ENCODE measurements at places on chromosomes 12 and 14.

GRCh38 chr14:21913759-21914158 is 240.1 kb upstream of the OR4E1 start:
- ATAC-seq, result peak; percentile 91

DNA sequence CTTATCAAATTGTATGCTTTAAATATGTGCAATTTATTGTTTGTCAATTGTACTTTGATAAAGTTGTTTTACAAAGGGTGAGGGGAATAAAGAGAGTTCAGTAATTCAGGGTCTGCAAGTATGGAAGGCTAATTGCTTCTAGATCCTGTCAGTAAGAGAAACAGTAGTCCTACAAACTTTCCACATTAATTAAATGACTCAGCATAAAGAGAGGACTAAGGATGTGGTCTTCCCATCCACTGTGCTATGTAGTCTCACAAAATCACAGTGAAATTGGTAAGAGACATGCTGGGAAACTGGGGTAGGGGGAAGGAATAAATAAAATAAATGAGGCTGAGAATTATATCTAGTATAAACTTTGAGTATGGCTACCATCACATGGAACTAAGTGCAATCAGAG is 130.2 kb upstream of the PKP2 start:
- ATAC-seq, result no peak

DNA sequence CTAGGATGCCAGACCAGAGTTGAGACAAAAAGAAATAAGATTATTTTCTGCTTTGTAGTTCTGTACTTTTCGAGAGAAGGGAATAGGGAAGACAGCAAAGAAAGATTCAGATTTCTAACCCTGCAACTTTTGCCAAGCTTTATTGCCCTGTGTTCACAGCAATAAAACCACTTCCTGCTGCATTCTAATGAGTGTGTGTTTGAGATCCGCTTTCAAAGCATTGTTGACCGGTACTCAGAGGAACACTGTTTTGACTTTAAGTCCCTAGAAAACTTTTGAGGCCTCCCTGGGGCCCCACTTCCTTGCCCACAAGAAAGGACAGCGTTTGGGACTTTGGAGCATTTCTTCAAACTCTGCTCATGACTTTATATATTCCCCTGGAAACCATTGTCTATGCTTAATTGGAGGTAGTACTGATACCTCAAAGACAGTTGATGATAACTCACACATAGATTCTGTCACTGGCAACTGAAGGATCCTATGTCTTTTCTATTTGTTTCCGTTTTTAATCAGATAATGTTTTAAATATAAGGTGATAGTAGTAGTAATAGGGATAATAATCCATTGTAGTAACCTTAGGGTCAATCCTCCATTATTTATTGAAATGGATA is 1.3 kb downstream of the RNASE6 start:
- ATAC-seq, result no peak

DNA sequence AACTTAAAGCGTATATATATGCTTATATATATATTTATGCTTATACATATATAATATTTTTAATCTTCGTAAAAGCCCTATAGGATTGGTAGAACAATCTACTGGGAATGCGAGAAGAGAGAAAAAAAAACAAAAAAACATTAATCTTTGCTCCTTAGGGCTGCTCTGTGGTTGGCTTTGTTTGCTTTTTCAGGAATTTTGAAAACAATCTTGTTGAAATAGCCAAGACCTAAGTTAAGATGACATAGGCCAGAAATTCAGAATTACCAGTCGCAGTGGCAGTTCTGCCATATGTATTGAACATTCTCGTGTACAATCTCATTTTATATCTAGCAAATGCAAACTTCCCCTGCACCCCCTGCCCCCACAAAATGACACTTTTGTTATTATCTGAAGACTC is 699 bp downstream of the KLRF2 start:
- ATAC-seq, result no peak

DNA sequence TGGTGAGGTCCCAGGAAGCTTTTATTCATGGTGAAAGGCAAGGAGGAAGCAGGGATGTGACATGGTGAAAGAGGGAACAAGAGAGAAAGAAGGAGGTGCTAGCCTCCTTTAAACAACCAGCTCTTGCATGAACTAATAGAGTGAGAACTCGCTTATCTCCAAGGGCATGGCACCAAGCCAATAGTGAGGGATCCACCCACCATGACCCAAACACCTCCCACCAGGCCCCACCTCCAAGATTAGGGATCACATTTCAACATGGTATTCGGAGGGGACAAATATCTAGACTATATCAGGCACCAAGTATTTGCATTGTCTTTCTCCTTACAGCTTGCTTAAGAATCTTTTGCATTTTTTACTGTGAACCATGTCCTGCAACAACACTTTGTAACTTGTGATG is 91.9 kb upstream of the DHRS4 start:
- no peak for ATAC-seq

DNA sequence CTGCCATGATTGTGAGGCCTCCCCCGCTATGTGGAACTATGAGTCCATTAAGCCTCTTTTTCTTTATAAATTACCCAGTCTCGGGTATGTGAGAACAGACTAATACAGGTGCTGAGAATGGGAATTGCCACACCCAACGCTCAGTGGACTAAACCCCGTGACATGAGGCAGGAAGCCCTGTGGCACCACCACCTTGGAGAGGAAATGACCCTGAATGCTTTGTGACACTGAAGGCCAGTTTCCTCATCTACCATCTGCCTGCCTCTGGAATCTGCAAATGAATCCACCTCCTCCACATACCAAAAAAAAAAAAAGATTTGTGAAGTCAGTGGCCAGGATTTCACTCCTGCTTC is 41.6 kb downstream of the NT5DC3 start:
- no peak for ATAC-seq

GRCh38 chr12:57837864-57838562 is 8.5 kb downstream of the CTDSP2 start:
- ATAC-seq, result peak; percentile 81

GRCh38 chr14:99728231-99728920 is 44.3 kb downstream of the CYP46A1 start:
- ATAC-seq, result no peak

- no peak for ATAC-seq
Measured at GRCh38 chr12:87382959-87383566, 646.1 kb downstream of the C12orf50 start.

DNA sequence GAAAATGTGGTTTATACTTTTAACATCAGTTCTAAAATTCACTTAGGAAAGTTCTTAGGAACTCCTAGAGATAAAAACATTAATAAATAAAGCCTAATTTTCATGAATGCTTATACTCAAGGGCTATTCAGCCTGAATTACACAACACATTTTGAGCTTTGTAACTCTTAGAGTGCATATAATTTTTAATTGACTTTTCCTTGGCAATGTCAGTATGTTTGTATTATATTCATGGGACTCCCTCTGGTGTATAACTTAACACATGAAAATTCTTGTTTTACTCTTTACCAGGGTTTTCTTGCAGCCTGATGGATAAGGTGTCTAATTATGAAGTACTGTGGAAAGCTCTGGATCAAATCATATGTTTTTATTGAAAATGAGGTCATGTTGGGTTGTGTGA is 150.6 kb upstream of the HMGA2 start:
- peak; percentile 54 for ATAC-seq

GRCh38 chr12:57347284-57347683 is 83.6 kb downstream of the R3HDM2 start:
- ATAC-seq, result no peak

- ATAC-seq, result no peak
Measured at GRCh38 chr12:68866950-68867349, 59.0 kb downstream of the MDM2 start.

GRCh38 chr12:6039894-6040601 is 84.4 kb downstream of the VWF start:
- peak; percentile 91 for ATAC-seq

GRCh38 chr12:86228656-86229055 is 27.5 kb downstream of the MGAT4C start:
- ATAC-seq, result no peak

DNA sequence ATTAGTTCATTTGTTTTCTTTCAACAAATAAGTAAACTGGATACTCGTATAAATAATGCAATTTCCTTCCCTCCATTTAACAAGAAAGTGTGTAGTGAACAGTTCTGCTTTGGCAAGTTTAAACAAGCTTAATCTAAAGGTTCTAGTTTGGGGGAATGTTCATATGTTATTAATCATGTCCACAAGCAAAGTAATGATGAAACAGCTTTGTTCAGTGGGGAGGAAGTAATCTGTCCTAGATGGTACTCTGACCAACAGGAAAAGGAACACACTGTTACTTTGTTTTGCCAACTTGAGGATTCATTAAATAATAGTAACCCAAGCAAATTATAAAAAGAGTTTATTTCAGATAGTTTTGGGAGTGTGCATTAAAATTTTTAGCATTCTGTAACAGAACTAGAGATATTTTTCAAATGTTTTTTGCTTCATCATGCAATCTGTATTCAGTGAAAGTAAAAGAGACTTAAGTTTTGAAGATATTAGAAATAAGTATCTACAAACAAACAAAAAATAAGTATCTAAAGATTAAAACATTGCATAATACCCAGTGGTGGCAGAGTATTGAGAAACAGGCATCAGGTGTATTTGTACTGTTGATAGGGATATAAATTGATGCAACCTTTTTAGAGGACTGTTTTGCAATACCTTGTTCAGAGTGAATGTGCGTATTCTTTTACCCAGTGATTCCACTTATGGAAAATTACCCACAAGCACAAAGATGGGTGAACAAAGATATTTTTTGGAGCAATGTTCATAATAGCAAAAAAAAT is 61.1 kb downstream of the RAB35 start:
- no peak for ATAC-seq

- ATAC-seq, result no peak
Measured at GRCh38 chr14:105309371-105309770, 5.2 kb upstream of the PACS2 start.

GRCh38 chr14:30692669-30693068 is 70.5 kb downstream of the SCFD1 start:
- no peak for ATAC-seq

GRCh38 chr12:45966486-45966885 is 23.9 kb downstream of the SCAF11 start:
- ATAC-seq, result peak; percentile 96

GRCh38 chr12:47326190-47326589 is 246.4 kb upstream of the AMIGO2 start:
- ATAC-seq, result no peak

GRCh38 chr12:90042920-90043641 is 334.4 kb upstream of the ATP2B1 start:
- ATAC-seq, result peak; percentile 68

DNA sequence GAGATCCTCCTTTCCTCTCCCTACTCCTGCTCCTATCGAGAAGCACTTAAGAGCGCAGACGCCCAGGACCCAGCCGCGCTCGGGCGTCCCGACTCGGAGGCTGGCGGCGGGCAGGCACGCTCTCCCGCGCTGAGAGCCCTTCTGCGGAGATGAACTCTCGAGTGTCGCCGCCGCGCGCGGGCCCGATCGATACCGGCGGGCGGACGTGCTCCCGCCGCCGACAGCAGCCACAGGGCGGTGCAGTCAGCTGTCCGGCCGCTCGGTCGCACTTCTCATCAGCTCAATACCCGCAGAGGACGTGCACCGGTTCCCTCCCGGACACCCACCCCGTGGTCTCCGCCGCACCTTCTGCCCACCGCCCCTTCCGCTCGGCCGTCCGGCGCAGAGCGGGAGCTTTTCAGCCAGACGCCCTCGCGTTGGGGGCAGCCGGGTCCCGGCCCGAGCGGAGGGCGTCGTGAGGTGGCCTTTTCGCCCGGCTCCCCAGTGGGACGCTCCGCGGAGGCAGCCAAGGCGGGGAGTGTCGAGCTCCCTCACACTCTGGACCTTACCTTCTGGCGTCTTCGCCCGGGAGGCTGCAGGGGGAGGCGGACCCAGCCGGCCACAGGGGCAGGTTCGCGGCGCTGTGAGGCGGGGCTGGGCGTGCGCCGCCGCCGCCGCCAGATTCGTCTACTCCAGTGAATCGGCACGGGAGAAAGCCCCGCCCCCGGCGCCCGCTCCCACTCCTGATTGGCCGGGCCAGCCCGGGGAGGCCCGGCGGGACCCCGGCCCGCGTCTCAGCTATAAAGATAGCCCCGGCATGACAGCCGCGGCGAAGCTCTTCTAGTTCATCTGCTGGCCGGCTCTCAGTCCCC is at the start of gene INSM2:
INSM2 (plus strand) TSS at position 808 of the 851 bp plus-strand sequence. CDS start 89 bp downstream, outside the sequence.
- peak; percentile 89 for ATAC-seq

GRCh38 chr12:124753228-124753591 is 110.5 kb downstream of the SCARB1 start:
- no peak for ATAC-seq

- no peak for ATAC-seq
Measured at GRCh38 chr12:114623737-114624136, 60.2 kb downstream of the TBX3 start.

DNA sequence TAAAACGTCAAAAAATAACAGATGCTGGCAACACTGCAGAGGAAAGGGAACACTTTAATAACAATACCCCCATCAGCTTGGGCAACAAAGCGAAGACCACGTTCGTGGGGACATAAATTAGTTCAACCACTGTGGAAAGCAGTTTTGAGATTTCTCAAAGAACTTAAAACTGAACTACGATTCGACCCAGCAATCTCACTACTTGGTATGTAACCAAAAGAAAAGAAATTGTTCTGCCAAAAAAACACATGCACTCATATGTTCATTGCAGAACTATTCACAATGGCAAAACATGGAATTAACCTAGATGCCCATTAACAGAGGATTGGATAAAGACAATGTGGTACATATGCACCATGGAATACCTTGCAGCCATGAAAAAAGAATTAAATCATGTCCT is 81.2 kb upstream of the RAP1B start:
- ATAC-seq, result no peak

DNA sequence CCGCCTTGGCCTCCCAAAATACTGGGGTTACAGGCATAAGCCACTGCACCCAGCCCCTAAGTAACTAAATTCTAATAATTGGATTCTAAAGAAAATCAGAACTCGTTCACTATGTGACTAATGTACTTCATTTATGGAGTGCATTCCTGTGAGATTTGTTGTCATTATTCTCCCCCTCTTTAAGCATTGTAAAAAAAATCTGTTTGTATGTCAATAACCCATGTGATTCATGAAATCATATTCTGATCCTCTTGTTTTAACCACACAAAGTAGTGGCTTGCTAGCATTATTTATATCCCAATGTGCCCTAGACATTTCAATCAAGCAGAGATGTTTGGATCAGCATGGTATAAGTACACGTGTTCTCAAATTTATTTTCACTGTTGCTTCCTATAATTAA is 78.2 kb upstream of the OSBPL8 start:
- ATAC-seq, result peak; percentile 51

- peak; percentile 72 for ATAC-seq
Measured at GRCh38 chr12:25958428-25959070, at the start of gene RASSF8. Gene RASSF8 (plus strand): TSS chr12:25958682. CDS start chr12:26055344, 96,662 bp downstream.

- ATAC-seq, result no peak
Measured at GRCh38 chr12:110528277-110528839, 26.2 kb downstream of the RAD9B start.

- no peak for ATAC-seq
Measured at GRCh38 chr14:74973003-74973653, 17.7 kb upstream of the PGF start.

GRCh38 chr12:14403711-14404196 is 38.3 kb downstream of the ATF7IP start:
- peak; percentile 91 for ATAC-seq

- ATAC-seq, result no peak
Measured at GRCh38 chr12:50338920-50339645, 55.8 kb upstream of the LIMA1 start.

- ATAC-seq, result no peak
Measured at GRCh38 chr14:24965934-24966578, 83.9 kb downstream of the STXBP6 start.

GRCh38 chr14:35342489-35343010 is 50.4 kb downstream of the PSMA6 start:
- ATAC-seq, result no peak

GRCh38 chr14:74526854-74527585 is 33.5 kb downstream of the ISCA2 start:
- ATAC-seq, result no peak

- ATAC-seq, result peak; percentile 63
Measured at GRCh38 chr14:74531467-74531866, 37.9 kb downstream of the ISCA2 start.

GRCh38 chr14:104746934-104747481 is 5.9 kb upstream of the SIVA1 start:
- no peak for ATAC-seq
